Type B pancreatic cell (in vitro differentiated cells): ENCODE measurements at places on chromosomes 3 and 15.

DNA sequence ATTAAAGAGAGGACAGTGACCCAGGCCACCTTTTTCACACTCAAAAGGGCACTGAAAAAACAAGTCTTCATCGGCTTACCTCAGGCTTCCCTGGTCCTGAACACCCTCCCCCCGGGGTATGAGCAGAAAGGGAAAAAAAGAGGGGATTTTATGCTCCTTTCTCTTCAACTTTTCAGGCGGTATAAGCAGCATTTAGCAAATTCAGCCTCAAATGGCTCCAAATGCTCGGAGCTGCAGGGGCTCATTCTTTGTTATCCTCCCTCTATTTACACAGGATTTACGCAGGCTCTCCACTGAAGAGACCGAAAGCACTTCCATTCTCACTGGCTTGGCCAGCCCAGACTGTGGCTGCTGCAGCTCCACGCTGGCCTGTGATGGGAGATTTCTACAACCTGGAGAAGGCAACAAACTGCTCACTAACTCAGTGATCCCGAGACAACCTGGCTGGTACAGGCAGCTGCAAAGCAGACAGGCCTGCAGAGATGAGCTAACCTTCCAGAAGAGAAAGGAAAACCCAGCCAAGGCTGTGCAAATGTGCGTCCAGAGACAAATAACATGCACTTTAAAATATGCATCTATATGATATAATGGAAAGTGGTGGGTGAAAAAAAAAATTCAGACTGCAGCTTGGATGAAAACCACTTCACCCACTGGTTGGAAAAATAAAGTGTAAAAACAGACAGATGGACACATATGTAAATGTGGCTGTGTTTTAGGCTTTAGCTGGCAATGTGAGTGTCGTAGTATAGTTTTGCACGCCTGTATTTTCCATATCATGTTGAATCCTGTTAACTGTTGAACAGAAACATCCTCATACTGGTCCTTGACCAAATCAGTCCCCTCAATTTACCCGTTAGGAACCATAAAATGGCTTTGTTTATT lies 54.2 kb downstream of the MEIS2 start:
- DNase-seq: no peak

- no peak for DNase-seq
These were observed 195.4 kb upstream of the WNT5A start for GRCh38 chr3:55682461-55682860.

DNA sequence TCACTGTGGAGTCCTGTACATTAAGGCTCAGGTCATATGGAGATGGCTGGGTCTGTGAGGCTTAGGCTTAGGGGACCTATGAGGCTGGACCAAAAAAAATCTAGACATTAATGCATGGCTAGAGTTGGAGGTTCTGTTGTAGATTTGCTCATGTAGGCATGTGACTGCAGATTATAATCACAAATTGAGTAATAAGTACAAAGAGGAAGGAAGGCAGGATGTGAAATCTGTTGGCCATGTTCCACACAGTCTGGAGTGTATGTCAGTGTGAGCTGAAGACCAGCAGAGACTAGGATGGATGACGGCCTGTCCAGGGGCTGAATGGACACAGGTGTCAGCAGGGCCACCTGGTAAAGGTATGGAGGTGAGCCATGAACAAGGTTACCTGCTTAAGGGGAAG lies at the start of gene ST3GAL6:
TSS of gene ST3GAL6 (plus strand) at position 265 of the 400 bp plus-strand sequence. CDS start 5,101 bp downstream, outside the sequence.
- DNase-seq: no peak

DNA sequence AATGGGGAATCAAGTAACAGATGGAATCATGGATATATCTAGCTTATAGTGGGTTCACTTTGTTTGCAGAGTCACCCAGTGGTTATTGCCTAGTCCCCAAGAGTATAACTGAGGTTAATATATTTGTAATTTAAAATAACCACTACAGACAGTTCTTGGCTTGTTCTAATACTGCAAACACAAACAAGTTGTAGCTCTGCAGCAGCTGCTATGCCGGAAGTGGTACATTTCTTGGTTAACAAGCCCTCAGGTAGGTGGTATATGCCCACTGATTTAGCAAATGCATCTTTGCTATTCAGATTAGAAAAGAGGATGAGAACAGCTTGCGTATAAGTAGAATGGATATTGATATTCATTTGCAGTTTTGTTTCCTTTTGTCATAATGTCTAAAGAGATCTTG lies 984.2 kb downstream of the SQOR start:
- DNase-seq: no peak

DNA sequence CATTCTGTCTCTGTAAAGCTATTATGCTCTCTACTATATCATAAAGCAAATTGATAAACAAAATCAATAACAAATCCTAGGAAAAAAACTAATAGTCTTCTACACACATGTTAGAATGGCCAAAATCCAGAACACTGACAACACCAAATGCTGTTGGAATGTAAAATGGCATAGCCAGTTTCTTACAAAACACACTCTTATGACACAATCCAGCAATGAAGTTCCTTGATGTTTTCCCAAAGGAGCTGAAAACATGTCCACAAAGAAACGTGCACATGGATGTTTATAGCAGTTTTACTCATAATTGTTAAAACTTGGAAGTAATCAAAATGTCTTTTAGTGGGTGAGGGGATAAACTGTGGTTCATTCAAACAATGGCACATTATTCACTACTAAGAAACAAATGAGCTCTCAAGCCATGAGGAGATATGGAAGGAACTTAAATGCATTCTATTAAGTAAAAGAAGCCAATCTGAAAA lies 32.7 kb downstream of the CADM2 start:
- no peak for DNase-seq

- no peak for DNase-seq
These were observed 48.8 kb upstream of the PRTG start for GRCh38 chr15:55791551-55792400.

DNA sequence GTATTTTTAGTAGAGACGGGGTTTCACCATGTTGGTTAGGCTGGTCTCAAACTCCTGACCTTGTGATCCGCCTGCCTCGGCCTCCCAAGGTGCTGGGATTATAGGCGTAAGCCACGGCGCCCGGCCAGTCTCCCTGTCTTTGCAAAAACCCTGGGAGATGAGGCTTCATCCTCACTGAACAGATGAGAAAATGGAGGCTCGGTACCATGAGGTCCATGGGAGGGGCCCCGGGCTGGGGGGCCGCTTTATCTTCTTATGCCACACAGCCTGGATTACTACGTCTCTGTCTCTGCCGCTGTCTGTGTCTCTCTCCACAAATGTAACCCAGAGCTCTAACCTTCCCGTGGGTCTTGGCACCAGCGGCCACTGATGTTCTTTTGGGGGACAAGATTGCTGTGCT lies 39.1 kb downstream of the ABTB1 start:
- no peak for DNase-seq

- DNase-seq: no peak
These were observed 24.8 kb downstream of the STARD5 start for GRCh38 chr15:81299156-81299555.

- no peak for DNase-seq
These were observed 54.7 kb downstream of the CTDSPL2 start for GRCh38 chr15:44482090-44482489.

GRCh38 chr3:14507305-14507741 lies 32.8 kb downstream of the GRIP2 start:
- no peak for DNase-seq
